ENCODE measurements at places on chromosomes 4 and X. TPM values are rescaled to one million over a fixed set of nuclear protein-coding genes. Genes with fewer than 3 reads are reported as not detected.

The SUPT20HL1 gene
- total RNA-seq, result not detected

The DOK7 gene
- not detected for total RNA-seq

The CTAG2 gene
- total RNA-seq, result 0.88 TPM

The UGT2B10 gene
- not detected for total RNA-seq

The NPNT gene
- 0.59 TPM for total RNA-seq

The STK32B gene
- 2.7 TPM for total RNA-seq
